ENCODE measurements at places on chromosomes 1 and 21. TPM values are rescaled to one million over a fixed set of nuclear protein-coding genes. Genes with fewer than 3 reads are reported as not detected.

The NPR1 gene
- not detected for total RNA-seq

The GNG4 gene
- not detected for total RNA-seq

The CCDC185 gene
- total RNA-seq = not detected

The ADAMTSL4 gene
- total RNA-seq = 0.30 TPM

DNA sequence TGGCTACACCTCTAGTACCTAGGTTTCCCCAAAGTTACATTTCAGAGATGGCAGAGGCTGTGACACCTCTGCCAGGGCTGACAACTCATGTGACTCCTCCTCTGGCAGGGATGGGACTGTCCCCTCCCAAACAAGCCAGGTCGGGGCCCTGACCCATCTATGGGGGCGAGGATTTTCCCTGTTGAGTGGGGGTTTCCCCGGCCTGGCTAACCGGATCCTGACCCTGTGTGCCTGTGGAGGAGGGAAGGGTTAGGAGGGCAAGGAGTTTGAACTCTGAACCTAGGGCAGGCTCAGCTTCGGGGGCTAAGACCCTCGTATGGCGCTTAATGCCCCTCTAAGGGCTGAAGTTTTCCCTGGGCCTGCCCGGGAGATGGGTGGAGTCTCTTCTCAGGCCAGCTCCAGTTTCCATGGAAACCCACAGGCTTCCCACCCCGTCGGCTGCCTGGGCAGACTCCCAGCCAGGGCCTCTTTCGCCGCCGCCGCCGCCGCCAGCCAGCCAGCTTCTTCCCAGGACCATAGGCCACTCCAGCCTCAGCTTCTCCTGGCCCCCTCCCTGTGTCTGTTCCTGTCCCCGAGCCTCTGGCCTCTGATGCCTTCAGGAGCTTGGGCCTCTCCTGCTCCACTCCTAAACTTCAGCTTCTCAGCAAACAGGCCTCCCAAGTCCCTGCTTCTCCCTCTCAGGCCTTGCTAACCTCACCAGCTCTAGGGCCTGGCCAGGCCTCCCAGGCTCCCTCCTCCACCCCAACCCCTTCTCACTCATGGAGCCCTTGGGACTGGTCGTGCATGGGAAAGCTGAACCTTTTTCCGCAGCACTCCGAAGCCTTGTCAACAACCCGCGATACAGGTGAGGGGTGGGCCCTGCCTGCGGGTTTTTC lies at the start of gene BTBD19:
BTBD19 (plus strand) TSS at position 461 of the 875 bp plus-strand sequence; CDS start at position 759, 298 bp downstream.
- no peak for DNase-seq

GRCh38 chr21:45358261-45358670 lies 46.7 kb upstream of the COL18A1 start:
- no peak for DNase-seq

DNA sequence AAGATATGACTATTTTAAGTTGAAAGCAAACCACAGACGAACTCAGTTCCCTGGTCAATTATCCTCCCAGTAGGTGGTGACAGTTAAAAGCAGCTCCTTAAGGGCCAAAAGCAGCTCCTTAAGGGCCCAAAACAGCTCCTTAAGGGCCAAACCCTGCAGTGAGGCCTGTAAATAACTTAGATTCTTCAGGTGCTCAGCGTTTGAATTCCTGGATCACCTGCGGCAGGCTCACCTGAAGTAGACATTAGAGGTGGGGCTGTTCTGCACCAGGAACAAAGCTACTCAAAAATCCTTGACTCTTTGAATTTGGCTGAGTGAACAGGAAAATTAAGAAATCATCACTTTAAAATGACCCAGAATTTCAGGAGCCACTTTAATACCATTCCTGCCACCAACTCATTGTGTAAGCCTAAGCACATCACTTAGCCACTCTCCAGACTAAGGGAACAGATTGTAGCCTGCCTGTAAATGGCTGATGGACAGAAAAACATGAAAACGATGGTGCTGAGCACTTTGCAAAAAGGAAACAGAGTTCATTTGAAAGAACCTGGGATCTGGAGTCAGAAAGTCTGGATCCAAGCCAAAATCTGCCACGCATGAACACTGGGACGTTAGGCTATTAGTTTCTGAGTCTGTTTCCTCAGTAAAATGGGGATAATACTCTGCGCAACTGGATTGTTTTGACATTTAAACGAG lies 126.9 kb downstream of the LRIG2 start:
- DNase-seq = no peak

- no peak for DNase-seq
Measured at GRCh38 chr1:13498553-13498952, 15.2 kb downstream of the LRRC38 start.

GRCh38 chr1:192927496-192927895 lies 118.7 kb downstream of the RGS2 start:
- no peak for DNase-seq

- no peak for DNase-seq
Measured at GRCh38 chr1:166353213-166353612, 186.4 kb upstream of the FAM78B start.

DNA sequence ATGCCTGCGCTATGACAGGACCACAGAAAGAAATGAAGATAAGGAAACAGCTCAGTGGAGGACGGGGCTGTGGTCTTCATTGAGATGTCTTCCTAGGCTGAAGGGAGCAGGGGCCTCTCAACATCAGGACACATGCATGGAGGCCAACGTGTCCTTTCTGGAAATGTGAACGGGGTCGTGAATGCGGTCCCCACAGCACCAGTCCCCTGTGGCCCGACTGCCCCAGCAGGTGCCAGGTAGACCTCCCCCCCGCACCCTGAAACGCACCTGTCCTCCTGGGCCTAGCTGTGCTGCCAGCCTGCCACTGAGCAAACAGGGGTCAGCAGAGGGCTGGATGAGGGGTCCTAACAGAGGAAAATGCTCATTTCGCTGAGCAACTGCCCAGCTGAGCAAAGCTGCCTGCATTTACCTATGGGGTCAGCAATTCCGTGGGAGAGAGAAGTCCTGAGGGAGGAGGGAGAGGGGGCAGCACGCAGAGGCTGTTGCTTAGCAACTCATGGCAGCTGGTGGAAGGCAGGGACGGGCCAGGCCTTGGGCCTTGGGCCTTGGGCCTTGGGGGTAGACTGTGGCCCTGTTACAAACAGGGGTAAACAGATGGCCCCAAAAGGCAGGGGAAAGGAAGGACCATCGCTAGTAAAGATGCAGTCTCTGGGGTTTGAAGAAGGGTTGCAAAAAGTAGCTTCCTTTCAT lies 77.4 kb downstream of the NPHP4 start:
- DNase-seq = no peak

DNA sequence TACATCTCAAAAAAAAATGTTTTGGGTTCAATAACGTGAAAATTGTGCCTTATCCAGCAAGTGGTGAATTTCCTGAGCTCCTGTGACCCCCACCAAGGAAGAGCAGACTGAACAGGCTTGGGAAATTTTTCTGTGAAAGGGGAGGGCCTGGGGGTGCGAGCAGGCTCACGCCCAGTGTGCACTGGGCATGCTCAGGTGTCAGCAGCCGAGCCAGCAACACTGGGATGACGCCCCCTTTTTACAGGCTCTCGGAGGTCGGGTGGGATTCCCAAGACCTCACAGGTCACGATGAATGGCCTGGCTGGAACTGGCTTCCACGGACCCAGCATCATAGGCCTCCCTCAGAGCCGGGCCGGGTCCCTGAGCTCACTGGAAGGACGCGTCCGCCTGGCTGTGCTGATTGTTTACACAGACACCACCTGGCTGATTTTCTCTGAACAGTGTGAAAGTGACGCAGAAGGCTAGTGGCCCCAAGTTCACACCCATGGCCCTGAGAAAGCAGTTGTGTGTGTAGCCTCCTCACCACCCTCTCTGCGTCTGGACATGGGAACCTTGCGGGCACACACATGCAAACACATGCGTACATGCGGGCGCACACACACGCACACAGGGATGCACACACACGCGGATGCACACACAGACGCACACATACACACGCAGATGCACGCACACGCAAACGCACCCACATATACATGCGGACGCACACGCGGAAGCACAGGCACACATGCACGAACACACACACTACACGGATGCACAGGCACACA lies 9.2 kb downstream of the CSTB start:
- no peak for DNase-seq

DNA sequence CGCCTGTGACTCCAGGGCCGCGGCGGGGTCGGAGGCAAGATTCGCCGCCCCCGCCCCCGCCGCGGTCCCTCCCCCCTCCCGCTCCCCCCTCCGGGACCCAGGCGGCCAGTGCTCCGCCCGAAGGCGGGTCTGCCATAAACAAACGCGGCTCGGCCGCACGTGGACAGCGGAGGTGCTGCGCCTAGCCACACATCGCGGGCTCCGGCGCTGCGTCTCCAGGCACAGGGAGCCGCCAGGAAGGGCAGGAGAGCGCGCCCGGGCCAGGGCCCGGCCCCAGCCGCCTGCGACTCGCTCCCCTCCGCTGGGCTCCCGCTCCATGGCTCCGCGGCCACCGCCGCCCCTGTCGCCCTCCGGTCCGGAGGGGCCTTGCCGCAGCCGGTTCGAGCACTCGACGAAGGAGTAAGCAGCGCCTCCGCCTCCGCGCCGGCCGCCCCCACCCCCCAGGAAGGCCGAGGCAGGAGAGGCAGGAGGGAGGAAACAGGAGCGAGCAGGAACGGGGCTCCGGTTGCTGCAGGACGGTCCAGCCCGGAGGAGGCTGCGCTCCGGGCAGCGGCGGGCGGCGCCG lies at the start of gene SIM2:
SIM2 (plus strand) TSS at position 135 of the 565 bp plus-strand sequence. CDS start 632 bp downstream, outside the sequence.
- DNase-seq = peak; percentile 47

DNA sequence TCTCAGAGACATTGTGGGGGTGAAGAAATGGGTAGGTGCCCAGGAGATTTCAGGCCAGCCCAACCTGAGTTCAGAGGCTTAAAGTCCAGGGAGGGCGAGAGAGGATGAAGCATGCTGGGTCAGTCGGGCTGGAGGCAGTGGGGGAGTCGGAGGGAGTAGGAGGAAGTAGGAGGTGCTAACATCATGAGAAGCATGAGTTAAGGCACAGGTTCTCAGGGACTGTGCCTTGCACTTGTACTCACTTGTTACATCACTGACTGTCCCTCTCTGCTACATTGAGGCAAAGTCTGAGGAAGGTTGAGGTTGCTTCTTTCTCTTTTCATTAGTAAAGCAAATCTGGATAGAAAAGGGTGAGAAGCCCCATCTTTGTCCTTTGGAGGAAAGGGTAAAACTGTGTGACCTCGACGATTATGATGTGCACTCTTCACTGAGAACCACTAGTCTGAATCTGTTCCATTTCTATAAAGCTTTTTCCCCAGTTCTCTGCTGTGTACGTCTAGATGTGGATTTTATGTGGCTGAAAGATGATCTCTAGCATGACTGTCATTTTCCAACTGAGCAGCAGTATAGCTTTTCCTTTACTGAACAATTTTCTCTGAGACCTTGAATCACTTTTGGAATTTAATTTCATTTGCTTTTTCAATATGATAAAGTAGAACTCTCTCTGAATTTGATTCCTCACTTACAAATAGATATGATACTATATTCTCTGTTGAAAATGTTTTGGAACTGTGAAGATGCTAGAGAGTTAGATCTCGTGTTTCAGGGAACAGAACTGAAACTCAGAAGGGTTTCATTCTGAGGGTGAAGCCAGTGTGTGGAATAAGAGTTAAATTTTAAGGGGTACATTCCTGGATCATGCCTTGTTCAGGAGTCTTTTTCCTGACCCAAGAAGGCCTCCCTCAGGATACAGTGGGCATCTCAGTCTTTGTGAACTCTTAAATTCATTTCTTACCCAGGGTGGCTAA lies 94.6 kb downstream of the FGGY start:
- no peak for DNase-seq

DNA sequence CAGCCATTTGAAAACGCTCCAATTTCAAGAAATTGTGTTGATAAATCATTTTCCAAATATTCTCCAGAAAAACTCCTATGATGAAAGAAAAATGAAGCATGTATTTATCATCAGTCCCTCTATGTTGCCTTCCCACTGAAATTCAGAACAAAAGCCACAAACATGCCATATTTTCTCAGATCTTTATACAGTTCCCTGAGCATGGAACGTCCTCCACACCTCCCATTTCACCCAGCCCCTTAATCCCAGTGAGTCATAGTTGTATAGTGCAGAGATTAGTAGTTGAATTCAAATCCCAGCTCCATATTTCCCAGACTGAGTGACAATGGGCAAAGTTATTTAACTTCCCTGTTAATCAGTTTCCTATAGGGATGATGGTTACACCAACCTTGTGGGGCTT lies 20.6 kb upstream of the NPL start:
- no peak for DNase-seq
